ENCODE measurements at places on chromosomes 7 and 10.
A peak's percentile ranks its signal among the peaks of the same experiment; 100 is the strongest.

- DNase-seq, result no peak
Observed at GRCh38 chr10:11104772-11105675, 87.4 kb downstream of the CELF2 start.

DNA sequence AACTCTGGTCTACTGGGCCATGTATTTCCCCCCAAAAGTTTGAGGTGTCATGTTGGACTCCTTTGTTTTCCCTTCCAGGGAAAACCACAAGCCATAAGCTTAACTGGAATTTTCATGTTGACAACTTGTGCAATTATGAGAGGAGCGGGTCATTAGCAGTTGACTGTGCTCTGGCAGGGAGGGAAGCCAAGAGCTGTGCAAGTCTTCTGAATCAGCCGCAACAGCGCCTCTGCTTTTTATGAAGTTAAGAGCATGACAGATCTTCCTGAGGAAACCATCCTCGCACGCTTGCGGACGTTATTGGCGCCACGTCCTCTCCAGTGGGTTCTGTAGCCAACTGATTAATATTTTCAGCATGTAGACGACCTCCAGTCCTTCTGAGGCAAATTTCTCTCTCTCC lies 148.7 kb upstream of the MKI67 start:
- no peak for DNase-seq

- DNase-seq, result no peak
Observed at GRCh38 chr10:19922236-19922963, 106.2 kb downstream of the PLXDC2 start.

DNA sequence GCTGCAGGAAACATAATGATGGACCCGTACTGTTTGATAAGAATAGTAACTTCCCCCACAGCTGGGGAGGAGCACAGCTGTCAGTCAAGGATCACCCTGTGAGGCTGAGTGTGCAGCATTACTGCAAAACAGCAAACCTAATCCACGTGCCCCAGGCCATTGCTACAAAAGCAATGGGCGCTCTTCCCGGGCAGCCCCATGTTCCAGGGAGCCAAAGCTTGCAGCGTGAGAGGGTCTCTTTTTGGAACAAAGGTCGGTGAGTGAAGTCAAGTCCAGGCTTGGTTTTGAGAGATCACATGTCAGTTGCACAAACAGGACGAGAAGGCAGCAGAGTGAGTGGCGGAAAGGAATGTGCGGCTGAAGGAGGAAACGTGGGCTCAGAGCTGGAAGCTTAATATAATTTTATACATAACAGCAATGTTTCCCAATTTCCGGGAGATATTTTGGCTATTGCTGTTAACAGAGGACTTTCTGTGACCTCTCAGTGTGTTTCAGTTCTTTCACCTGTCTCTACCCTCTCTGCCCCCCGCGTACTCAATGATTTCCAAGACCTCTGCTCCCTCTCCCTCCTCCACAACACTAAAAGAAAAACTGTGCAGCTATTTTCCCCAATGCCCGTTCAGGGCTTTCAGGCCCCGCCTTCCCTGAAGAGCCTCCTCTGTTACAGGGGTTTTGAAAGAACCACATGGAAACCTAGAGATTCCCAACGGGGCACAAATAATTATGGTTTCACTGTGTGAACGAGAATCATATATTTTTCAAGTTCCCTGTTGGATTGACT lies 128.9 kb downstream of the MTPAP start:
- DNase-seq, result peak; percentile 6

DNA sequence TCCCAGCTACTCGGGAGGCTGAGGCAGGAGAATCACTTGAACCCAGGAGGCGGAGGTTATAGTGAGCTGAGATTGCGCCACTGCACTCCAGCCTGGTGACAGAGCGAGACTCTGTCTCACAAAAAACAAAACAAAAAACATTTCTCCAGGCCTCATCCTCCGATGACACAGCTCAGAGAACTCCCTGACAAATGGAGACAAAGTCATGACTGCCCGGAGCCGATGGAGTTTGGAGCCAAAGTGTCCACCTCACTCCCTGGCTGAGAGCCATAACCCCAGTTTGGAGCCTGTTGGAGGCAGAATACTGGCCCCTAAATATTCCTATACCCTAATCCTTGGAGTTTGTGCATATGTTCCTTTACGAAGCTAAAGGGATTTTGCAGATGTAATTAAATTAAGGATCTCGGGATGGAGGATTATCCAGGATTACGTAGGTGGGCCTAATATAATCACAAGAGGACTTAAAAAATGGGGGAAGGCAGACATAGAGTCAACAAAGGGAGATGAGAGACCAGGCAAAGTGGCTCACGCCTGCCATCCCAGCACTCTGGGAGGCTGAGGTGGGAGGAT lies 22.7 kb downstream of the SSC4D start:
- DNase-seq, result no peak

- no peak for DNase-seq
Observed at GRCh38 chr10:21202776-21203462, 305.8 kb upstream of the NEBL start.

DNA sequence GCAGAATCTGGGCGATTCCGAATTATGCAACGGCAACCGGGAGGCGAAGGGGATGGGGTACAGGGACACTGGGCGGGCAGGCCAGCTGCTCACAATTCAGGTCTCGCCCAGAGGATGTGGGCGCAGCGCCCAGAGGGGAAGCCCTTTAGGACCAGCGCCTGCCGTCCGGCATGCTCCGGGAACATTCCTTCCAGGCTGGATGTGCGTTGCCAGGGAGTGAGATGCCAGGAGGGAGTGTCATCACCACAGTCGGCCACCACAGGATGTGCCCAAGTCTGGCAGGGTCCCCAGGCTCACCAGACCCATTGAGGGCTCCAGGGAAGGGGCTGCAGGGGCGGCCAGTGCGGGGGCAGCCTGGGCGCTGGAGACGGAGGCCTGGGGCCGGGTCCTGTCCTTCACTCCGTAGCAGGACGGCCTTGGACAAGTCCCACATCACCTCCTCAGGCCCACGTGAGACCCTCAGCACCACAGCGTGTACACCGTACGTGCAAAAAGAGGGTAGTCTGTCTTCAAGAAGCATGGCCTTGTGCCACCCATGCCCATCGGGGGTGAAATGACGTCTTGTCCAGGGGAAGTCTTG lies 63.9 kb downstream of the FOXL3 start:
- DNase-seq, result no peak

DNA sequence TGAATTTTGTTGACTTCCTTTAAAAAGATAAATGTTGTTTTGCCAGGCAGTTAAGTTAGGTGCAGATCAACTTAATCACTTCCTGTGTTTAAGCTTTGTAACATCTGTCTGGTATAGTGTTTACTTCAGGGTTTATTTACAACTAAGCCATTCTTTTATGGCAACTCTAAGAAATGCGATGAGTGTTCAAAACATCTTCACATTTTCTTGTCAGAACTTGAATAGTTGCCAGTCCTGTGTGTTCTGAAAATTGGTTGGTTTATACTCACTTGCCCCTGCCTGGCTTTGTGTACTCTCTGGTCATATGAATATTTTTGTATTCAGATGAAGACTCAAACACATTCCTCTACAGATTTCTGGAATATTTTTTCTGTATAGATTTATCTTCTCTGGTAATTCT lies 327.2 kb downstream of the MDFIC start:
- DNase-seq, result no peak

DNA sequence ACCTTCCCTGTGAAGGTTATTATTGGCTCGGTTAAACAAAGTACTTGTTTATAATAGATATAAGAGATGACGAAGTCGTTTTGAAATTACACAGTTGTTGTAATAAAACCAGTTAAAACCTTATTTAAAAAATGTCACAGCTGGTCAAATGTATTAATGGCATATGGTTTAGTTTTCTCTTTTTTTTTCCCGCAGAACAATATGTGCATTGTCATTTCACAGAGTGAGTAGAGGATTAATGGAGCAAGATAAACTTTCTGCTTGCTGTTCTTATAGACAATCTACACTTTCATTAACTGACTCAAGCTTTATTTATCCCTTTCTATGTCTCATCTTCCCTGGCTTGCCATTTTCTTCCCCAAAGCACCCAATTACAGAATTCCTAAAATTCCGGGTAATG lies 404.3 kb upstream of the NPVF start:
- no peak for DNase-seq

- DNase-seq, result no peak
Observed at GRCh38 chr7:81516898-81517297, 252.9 kb downstream of the HGF start.

- DNase-seq, result no peak
Observed at GRCh38 chr10:12321641-12322040, 27.7 kb upstream of the CAMK1D start.

GRCh38 chr10:74320026-74320425 lies 169.0 kb downstream of the ADK start:
- DNase-seq, result no peak

DNA sequence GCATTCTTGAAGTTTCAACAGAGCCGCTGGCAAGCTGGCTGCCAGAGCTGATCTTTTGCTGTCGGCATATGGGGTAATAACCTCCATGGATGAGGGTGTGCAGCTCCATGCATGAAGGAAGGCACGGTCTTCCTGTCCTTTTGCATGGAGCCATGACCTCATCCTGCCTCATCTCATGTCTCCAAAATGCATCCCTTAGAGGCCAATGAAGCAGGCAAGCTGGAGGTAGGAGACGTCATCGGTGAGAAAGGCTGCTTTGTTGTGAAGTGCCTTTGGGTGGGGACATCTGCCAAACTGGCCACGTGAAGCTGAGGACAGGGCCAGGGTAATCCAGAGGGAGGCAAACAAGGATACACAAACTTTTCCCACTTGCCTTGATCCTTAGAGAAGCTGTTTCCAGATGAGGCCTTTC lies 161.5 kb upstream of the TBX20 start:
- no peak for DNase-seq

- DNase-seq, result no peak
Observed at GRCh38 chr7:43537765-43538403, 45.0 kb upstream of the STK17A start.

GRCh38 chr7:26668821-26669220 lies 195.6 kb downstream of the SKAP2 start:
- no peak for DNase-seq

DNA sequence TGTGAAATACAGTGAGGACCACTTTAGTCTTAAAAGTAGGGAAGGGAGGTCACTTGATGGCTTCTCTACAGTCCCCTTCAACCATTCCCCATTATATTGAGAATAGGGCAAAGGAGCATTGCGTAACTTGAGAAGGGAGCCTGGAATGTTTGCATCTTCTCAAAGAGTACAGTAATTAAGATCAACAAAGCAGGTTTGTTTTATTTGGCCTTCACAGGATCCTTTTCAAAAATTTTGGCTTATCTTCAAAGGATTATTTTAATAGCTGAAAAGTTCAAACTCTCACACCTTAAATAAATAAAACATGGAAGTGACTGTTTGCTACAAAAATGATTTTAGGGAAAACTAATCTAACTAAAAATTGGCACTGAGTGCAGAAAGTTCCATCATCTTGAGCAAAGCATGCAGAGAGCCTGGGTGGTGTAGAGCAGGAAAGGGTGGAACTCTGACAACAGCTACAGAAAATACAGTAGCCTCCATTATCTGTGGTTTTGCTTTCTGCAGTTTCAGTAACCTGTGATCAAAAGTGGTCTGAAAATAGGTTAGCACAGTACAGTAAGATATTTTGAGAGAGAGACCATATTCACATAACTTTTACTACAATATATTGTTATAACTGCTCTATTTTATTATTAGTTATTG lies 214.0 kb downstream of the MDFIC start:
- peak; percentile 57 for DNase-seq

DNA sequence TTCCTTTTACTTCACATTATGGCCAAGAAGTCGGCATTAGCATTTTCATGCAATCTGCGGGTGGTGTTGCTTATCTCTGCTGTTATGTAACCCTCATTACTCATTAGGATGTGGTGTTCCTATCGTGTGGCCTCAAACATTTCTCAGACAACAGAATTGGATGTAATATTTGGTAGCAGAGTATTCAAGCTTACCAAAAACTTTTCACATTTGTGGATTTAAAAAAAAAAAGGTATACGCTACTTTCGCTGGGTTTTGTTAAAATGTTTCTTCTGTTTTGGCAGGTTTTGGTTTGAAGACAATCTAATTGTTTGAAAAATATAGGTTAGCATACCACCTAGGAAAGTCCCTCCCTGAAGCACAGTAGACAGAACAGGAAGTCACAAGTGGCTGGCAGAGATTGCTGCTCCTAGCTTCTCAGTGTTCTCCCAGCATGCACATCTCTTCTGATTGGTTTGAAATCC lies 128.8 kb downstream of the GATA3 start:
- no peak for DNase-seq

DNA sequence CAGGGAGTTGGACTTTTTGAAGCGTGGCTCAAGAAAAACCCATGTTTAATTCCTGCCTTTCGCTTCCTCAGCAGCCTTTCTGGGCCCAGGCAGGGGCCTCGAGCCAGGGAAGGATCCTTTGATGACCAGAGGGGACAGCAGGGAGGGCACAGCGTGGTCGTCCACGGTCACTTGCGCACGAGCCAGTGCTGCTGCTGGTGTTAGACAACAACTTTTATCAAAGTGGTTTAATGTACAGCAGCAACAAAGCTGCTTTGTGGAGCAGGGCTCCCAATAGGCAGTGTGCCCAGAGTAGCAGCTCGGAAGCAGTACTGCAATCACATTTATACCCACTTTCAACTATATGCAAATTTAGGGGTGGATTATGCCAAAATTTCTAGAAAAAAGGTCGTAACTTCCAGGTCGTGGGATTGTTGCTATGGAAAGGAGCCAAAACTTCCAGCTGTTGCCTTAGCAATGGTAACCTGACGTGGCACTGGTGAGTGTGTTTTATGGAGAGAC lies 6.1 kb downstream of the GIMAP1 start:
- no peak for DNase-seq

DNA sequence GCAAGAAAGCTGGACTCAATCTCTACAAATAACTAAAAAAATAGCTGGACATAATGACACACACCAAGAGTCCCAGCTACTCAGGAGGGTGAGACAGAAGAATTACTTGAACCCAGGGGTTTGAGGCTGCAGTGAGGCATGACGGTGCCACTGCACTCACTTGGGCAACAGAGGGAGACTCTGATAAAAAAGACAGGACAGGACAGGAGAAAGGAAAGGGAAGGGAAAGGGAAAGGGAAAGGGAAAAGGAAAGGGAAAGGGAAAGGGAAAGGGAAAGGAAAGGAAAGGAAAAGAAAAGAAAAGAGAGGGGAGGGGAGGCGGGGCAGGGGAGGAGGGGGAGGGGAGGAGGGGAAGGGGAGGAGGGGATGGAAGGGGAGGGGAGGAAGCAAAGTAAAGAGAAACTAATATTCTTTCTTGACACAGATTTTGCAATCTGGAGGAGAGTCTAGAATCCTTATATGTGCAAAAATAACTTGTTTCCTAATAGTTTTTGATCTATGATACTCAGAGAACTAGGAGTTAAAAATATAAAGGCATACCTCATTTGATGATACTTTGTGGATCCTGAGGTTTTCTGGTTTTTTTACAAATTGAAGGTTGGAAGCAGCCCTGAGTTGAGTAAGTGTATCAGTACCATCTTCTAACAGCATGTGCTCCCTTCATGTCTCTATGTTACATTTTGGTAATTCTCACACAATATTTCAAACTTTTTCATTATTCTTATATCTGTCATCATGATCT lies 8.0 kb downstream of the SAR1A start:
- no peak for DNase-seq

DNA sequence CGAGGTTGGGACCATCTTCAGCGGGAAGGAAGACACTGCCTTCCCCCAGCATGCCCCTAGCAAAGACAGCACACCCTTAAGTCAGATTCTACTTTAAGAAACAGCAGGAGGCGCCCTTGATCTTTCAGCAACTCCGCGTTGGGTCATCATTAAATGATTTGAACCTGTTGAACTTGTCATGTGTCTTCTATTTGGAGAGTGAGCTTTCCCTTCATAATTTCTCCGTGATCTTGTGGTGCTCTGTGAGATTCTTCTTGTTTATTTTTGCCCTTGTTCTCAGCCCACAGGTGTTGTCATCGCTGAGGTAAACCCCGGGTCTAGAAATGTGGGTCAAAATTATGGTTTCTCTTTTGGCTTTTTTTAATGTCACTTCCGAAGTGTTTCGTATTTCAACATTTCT lies 49.5 kb upstream of the PITRM1 start:
- DNase-seq, result no peak
